ENCODE measurements at places on chromosomes 12 and 14.

DNA sequence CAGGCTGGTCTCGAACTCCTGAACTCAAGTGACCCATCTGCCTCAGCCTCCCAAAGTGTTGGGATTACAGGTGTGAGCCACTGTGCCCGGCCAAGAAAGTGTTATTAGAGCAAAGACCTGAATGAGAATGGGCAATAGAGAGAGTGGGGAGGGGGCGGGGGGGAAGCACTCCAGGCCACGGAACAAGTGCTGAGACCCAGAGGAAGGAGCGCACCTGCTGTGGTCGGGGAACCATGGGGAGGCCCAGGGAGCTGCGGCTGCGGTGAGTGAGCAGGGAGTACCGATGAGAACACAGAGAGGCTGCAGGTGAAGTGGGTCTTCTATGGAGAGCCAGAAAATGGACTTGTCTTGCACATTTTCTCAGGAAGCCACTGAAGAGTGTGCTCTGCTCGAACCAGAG is 10.8 kb downstream of the SMIM41 start:
- no peak for DNase-seq

- no peak for DNase-seq
These were observed 10.4 kb upstream of the SAMD4A start for GRCh38 chr14:54556535-54556934.

- no peak for DNase-seq
These were observed 363.4 kb downstream of the DAD1 start for GRCh38 chr14:22225516-22226140.

DNA sequence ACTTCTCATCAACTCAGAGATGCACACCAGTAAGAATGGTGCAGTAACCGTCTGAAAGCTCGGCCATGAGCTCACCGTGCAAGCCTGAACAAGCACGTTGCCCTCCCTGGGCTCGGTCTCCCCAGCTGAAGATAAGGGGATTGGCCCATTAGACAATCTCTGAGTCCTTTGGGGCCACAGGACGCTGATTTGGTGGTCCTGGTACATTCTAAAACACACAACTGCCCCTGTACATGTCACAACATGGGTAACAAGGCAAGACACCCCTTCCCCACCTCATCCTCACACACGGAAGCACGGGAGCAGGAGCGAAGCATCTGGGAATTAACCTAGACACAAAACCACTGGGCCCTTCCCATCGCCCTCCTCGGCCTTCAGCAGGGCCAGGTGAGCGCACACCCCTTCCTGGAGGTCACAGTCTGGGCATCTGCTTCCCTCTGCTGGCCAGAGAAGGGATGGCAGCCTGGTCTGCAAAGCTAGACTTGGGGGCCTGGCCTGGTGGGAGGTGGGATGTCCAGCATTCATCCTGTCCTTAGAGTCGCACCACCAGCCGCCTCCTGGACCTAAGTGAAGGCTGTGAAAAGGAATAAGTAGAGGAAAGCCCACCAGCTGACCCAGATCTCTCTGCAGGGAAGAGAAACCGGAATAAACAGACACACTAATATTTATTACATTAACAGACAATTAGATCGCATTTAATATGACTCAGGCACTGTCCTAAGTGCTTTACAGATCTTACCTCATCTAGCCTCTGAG is 18.9 kb upstream of the SMUG1 start:
- peak; percentile 27 for DNase-seq

GRCh38 chr14:36818794-36819384 is 157.2 kb downstream of the PAX9 start:
- DNase-seq = no peak
